ENCODE measurements at places on chromosomes 1 and 21.

- DNase-seq, result no peak
These were observed 71.0 kb downstream of the MAB21L3 start for GRCh38 chr1:116182019-116182714.

DNA sequence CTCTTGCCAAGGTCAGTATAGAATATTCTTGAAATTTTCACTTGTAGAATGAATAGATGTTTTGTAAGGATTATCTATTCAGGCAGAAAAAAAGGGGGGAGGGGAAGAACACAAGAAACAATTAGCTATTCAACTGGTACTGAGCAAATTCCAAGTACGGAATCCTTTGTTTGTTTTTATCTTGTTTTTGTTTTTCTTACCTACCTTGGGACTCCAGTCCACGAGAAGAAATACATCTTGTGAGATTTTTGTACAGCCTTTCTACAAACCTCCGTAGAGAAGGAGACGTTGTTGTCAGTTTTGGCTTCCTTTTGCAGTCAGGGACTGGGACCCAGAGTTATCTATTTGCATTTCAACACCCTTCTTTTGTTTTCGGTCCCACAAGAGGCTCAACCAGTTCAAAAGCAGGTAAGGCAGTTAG lies 36.0 kb downstream of the ZNF281 start:
- DNase-seq, result no peak

GRCh38 chr21:33936301-33937038 lies 20.9 kb upstream of the ATP5PO start:
- DNase-seq, result peak; percentile 56

- no peak for DNase-seq
These were observed 29.3 kb downstream of the KRTAP10-1 start for GRCh38 chr21:44510508-44511218.

DNA sequence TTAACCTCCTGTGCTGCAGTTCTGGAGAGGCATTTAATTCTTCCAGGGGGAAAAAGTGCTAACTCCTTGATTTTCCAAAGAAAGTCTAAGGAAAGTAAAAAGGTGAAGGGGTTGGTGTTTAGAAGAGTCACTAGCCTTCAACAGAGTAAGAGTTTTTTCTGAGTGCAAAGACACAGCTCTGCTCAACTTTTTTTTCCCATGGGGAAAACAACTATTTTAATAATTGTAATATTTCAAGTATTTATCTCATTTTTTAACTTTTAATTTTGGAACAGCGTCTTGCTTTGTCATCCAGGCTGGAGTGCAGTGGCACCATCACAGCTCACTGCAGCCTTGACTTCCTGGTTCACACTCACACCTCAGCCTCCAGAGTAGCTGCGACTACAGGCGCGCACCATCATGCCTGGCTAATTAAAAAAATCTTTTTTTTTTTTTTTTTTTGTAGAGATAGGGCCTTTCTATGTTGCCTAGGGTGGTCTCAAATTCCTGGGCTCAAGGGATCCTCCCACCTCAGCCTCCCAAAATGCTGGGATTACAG lies 202.6 kb downstream of the APP start:
- no peak for DNase-seq

DNA sequence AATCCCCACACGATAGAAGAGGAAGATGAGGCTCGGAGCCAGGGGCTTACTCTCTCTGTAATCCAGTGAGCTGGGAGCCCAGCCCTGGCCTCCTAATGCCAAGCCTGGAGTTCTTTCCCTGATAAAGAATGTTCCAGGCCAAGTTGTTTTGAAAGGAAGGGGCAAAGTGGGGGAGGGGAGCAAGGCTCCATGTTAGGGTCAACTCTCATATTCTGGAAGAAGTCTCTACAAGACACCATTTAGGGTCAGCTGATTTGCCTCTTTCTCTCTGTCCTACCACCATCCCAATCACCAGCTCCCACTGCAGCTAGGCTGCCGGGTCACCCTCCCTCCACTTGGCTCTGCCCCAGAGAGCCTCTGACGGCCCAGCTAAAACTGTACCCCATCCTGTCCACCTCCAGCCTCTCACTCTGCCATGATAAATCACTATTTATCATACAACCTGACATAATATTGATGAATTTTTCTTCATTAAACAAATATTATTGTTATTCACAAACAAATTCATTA lies 95.0 kb downstream of the GLIS1 start:
- DNase-seq, result no peak

GRCh38 chr21:28960245-28960644 lies 32.4 kb downstream of the LTN1 start:
- DNase-seq, result no peak

GRCh38 chr1:24236789-24237371 lies 49.8 kb upstream of the IFNLR1 start:
- peak; percentile 77 for DNase-seq

GRCh38 chr1:156740237-156740740 lies 599 bp downstream of the MRPL24 start:
- no peak for DNase-seq

DNA sequence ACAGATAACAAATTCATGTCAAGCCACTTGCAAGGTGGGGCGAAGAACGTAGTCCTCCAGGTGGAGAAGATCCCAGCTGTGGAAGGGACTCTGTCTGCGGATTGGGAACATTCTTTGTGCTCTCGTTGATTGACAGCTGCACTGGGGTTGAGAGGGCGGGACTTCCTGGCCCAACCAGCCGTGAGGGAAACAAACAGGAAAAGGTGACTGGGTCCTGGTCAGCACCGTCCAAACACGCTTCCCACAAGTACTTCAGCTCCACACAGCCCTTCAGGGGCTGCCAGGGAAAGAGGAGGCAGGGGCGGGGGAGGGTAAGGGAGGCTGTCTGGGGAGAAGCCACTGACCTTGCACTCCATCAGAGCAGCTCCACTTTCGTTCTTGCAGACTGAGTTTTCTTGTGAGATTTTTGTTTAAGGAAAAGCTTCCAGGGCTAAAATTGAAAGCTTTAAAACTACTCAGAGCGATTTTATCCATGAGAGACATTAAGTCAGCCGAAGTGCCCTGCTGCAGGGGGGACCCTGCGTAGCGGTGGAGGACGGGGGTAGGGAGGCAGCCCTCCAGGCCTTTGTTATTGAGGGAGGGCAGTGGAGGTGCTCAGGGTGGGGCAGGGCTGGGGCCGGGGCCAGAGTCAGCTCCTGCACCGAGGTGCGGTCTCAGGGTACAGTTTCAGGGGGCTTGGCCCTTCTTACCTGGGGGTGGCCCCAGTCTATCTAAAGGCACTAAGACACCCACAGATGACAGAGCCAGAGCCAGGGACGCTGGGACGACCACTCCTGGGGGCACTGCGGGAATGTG lies 21.6 kb upstream of the STUM start:
- no peak for DNase-seq

GRCh38 chr1:22846458-22846857 lies 126.2 kb downstream of the LACTBL1 start:
- DNase-seq, result no peak

GRCh38 chr1:195899762-195900352 lies 708.4 kb downstream of the KCNT2 start:
- no peak for DNase-seq

- DNase-seq, result no peak
These were observed 56.0 kb downstream of the RUNX3 start for GRCh38 chr1:24874056-24874455.

DNA sequence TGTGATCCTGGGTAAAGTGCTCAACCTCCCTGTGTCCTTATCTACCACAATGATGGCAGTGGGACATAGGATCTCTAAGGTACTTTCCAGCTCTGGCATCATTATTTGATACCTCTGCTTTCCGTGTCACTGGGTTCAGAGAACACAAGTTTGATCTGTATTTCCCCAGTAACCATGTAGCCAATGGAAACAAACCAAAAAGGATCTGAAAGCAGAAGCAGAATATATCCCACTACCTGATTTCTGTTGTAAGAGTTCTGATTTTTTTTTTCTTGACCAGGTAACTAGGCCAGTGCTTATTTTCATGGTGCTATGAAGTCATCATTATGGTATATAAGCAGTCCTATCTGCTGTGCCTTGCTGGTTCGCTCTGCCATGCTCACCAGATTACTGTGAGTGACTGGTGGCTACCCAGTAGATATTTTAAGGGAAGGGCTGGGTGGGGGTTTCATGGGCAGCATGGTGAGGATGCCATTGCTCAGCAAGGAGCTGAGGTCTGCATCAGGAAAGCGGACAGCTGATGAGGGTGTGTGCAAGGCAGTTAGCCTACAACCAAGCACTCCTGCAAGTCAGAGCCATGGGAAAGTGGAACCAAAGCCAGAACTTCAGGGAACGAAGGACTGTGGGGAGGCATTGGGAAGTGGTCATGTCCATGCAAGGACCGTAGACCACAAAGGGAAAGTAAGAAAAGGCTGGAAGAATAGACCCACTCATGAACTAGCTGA lies 104.9 kb upstream of the EDEM3 start:
- no peak for DNase-seq

- no peak for DNase-seq
These were observed 25.9 kb downstream of the SHISA4 start for GRCh38 chr1:201914456-201915235.

DNA sequence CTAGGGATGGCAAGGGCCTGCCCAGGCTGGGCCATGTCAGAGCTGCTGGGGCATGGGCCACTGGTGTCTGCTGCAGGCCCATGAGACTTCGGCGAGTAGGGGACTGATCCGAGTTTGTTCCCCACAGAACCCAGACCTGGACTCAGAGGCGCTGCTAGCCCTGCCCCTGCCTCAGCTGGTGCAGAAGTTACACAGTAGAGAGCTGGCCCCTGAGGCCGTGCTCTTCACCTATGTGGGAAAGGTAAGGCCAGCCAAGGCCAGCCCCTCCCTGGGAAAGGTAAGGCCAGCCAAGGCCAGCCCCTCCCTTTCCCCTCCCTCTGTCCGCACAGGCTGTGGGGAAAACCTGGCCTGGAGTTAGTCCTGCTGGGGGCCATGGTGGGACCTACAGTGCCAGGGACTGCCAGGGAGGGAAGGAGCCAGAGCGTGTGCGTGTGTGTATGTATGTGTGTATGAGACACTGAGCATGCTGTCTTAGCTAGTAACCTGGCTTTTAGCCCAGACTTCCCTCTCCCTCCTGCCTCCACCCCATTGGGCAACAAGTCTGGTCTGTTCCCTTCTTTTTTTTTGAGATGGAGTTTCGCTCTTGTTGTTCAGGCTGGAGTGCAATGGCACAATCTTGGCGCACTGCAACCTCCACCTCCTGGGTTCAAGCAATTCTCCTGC lies 8.0 kb downstream of the FAAH start:
- peak; percentile 98 for DNase-seq

DNA sequence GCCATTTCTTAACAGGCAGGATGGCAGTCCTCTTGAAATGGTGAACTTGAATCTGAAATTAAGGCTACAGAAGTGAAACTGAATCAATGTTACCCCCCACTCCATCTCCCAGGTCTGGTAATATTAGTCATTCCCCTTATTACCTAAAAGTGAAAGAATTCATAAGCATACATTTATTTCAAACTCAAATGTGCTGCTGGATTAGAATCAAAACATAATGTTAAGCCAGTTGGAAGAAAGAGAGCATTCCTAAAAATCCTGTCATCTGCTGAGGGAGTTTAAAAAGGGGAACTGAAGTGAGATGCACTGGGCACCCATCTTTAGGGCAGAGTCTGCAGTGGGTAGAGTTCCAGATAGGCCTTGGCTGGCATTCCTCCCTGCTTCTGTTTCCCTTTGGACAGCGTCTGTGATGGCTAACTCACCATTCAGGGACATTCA lies 17.4 kb downstream of the KIAA0319L start:
- DNase-seq, result no peak

DNA sequence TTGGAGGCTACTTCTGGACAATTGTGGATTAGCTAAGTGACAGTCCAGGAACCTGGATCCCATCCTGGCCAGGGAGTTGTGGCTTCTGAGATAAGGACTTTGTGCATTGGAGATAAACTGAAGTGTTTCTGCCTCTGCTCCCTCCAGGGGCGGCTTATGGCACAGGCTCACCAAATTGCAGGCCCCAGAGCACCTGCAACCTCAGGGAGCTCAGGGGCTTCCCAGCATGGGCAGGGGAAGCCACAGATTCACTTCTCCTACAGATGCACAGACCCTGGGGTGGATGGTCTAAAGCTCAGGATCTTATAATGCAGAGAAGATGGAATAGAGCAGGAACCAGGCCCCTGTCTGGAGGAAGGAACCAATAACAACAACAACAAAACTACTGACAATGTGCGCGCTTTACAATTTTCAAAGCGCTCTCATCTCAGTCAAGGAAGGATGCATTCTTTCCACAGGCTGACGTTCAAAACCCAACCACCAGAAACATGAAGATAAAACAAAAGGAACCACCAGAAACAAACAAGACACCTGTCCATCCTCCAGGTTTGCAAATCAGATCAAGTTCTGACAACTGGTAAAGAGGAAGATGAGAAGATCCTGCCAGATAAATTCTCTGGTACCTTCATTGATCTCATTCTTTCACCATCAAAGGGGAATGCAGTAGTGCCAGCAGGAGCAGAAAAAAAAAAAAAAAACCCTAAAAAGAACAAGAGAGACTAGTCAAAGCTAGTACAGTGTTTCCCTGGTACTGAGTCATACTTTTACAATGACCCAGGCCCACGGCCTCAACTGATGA lies 121.0 kb upstream of the IRF2BP2 start:
- DNase-seq, result no peak

- DNase-seq, result no peak
These were observed 1.5 kb downstream of the PARP1 start for GRCh38 chr1:226406401-226406881.

DNA sequence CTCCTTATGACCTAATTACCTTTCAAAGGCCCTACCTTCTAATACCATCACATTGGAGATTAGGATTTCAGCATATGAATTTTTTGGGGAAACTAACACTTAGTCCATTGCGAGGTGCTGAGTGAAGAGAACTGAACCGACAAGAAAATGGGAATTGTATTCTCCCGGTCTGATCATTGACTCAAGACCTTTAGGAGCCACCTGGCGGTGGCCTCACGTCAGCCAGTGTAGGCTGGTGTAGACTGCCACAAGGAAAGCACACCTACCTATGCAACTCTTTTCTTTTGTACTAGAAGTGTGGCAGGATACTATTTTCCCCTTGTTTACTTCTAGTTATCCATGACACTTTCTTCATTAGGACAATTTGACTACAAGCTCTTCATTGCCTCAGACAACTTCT lies 333.5 kb upstream of the B3GALT2 start:
- DNase-seq, result no peak

DNA sequence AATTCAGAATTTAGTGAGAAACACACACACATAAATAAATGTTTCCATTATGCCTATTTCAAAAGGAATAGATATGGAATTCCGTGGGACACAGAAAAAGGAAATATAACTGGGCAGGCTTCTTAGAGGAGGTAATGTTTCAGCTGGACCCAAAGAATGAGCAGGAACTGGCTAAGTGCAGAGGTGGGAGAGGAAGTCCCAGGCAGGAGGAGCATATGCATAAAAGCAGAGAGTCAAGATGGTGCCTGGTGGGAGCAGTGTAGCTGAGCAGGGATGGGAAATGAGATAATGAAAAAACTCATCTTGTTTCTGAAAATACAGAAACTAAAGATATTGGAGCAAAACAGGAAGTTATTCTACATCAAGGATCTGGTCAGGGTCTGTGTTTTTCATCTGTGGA lies 115.2 kb upstream of the MAGI3 start:
- DNase-seq, result no peak
